ENCODE measurements at places on chromosomes 1 and 21.
A peak's percentile ranks its signal among the peaks of the same experiment; 100 is the strongest.

DNA sequence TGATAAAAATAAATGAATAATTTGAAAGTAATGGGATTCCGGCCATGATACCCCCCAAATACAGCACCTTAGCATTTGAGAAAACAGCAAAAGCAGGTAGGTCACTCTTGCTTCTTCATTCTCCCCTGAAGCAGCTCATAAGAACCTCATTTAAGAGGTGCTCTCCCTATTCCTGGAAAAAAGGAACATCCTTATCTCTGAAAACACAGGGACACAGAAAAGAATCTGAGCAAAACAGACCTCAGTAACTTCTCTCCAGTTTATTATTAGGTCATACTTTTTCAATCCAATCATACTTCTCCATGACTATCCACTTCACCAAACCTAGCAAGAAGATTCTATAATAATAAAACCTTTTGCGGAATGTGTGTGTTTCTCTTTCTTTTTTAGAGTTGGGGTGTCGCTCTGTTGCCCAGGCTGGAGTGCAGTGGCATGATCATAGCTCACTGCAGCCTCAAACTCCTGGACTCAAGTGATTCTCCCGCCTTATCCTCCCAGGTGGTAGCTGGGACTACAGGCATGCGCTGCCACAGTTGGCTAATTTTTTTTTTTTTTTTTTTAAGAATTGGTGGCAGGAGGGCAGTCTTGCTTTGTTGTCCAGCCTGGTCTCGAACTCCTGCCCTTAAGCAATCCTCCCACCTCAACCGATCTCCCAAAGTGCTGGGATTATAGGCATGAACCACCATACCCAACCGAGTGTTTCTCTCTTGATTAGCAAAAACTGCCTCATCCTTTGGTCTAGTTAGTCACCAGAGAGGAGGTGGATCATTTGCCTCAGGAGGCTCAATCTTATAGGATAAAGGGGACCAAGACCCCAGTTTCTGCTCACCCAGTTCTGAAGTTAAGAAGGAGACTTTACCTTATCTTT lies 10.6 kb upstream of the TRIM33 start:
- DNase-seq: no peak

DNA sequence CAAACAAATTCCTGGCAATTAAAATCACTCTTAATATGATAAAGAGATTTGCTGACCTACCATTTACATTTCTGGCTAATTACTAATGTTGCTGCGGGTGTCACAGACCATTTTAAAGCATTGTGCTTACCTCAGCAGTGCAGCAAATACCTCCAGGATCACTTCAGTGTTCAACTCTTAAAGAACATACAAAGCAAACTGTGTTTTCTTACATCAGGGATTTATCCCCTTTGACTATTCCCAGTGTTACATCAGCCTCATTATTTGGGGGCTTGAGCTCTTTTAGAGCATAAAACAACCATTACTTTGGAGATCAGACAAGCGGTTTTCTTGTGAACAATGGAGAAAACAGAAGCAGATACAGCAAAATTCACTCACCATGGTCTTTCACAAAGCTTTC lies 185.4 kb downstream of the LYPLAL1 start:
- no peak for DNase-seq

GRCh38 chr1:198751741-198752140 lies 112.9 kb downstream of the PTPRC start:
- no peak for DNase-seq

GRCh38 chr1:111422546-111423391 lies 4.8 kb downstream of the OVGP1 start:
- no peak for DNase-seq

- no peak for DNase-seq
Measured at GRCh38 chr1:226605318-226605950, 56.9 kb downstream of the STUM start.

DNA sequence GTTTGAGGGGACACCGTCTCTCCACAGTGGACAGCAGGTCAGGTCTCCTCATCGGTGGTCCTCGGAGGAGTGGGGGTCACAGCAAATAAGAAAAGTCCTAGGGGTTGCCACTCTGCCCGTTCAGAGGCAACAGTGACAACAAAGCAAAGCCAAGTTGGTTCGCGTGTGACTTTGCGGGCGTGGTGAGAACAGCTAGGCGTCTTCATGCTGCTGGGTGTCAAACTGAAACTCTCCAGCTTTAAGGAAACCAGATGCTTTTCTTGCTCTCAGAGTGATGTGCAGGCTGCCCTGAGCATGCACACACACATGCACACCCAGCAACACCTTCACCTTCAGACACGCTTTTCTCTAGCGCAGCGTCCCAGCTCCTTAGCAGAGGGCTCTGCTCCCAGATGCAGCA lies 70.1 kb upstream of the ARHGEF16 start:
- no peak for DNase-seq

DNA sequence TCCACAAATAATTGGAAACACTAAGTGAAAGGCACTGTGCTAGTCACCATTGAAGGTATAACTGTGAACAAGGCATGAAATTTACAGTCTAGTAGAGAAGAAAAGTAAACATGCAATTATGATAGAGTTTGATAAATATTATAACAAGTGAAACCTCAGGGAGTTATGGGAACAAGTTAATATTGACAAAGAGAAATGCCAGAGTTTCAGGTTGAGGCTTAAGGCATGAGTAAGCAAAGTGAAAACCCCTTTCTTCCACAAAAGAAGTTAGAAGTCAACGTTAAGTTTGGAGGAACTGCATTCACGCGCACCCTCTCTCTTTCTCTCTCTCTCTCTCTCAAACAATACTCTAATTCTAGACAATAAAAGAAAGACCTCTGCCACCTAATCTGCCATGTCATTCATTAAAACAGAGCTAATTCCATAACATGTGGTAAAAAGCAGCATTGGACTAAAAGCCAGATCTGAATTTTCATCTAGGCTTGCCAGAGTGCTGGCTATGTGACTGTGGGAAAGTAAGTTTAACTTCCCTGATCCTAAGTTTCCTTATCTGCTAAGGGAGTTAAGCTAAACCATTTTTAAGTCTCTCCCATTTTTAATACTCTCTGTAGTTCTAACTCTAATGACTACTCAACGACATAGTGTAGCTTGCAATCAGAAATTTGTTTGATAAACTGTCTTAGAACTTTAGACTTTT lies 22.0 kb downstream of the SLC44A5 start:
- DNase-seq: no peak

GRCh38 chr1:94514095-94514727 lies 27.3 kb downstream of the F3 start:
- DNase-seq: no peak

DNA sequence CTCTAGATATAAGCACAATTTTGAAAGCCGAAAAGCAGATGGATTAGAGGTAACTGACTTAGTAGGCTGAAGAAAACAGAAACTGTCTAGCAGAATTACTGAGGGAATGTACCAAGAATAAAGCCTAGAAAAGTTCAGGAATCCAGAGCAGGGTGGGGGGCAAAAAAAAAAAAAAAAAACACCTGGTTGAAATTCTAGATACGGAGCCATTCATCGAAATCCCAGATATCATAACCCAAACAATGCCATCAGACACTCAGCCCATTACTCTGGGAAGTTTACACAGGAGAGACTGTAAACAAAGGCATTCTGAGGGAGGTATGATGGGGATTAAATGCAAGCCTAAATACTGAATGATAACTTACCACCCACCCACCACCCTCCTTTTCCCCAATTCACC lies 45.6 kb downstream of the ENAH start:
- no peak for DNase-seq

DNA sequence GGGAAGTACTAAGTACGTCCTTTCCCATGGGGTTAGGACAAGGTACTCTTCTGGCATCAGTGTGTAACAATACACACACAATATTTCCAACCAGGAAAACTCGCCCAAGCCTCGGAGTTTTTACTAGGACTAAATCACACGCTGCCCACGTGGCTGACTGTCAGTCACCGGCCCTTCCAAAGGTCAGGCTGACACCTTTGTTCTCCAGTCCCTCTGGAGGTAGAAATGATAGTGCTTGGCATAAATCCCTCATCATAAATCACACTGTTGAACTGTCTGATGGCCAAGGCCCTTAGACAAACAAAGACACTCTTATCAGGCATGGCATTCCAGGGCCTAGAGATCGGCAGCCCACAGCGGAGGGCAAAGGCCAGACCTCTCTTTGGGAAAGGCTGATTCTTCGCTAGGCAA lies 16.9 kb upstream of the SLAMF9 start:
- DNase-seq: no peak

- no peak for DNase-seq
Measured at GRCh38 chr1:185860859-185861258, 126.7 kb downstream of the HMCN1 start.

GRCh38 chr1:155809088-155809487 lies 47.9 kb downstream of the GON4L start:
- DNase-seq: no peak

DNA sequence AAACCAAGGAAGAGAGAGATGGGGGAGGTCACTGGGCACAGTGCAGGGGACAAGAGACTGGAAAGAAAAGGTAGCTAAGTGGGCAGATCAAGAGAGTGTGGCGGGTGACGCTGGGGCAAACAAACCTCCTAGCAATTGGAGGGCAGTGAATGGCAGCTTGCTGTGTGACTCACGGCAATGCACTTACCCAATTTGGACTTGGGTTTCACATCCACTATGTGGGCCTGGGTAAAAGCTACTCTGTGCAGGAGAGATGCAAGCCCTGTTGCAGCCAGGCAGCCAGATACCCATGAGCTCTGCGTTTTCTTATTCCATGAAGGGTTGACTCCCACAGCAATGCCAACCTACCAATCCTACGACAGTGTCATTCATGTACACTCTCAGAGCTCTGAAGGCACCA lies 9.5 kb downstream of the PLXNA2 start:
- DNase-seq: no peak

- no peak for DNase-seq
Measured at GRCh38 chr21:41066086-41066938, 101.6 kb upstream of the BACE2 start.

DNA sequence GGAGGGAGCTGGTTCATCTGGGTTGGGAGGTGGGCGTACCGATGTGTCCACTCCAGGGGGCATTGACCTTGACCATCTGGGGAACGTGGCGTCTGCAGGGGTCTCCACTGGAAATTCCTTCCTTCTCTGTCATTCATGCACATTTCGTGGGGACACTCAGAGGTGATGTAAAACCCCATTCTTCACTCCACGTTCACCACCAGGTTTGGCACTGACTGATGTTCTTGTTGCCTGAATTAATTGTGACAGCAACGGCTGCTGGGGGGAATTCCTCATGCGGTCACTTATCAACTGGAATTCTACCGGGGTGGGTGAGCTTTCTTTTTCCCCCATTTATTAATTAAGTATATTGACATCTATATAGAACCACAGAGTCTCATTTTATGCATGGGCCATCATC lies 18.1 kb upstream of the POFUT2 start:
- no peak for DNase-seq

- no peak for DNase-seq
Measured at GRCh38 chr1:184036517-184036949, 995 bp downstream of the COLGALT2 start.

GRCh38 chr1:234408757-234409156 lies 35.5 kb downstream of the COA6 start:
- peak; percentile 68 for DNase-seq
